H9 (cell line): ENCODE measurements at places on chromosomes 5 and 9. TPM values are rescaled to one million over a fixed set of nuclear protein-coding genes. Genes with fewer than 3 reads are reported as not detected.

GRCh38 chr9:19484699-19485098, 75.9 kb downstream of the ACER2 start:
- no peak for DNase-seq

Gene ANP32B
- 91.6 and 100.0 TPM in 2 replicates for total RNA-seq

Gene CLK4
- 10.9 and 12.5 TPM in 2 replicates for total RNA-seq

- peak; percentile 83 for DNase-seq
Observed at GRCh38 chr9:110874963-110875674, 163.2 kb downstream of the LPAR1 start.

DNA sequence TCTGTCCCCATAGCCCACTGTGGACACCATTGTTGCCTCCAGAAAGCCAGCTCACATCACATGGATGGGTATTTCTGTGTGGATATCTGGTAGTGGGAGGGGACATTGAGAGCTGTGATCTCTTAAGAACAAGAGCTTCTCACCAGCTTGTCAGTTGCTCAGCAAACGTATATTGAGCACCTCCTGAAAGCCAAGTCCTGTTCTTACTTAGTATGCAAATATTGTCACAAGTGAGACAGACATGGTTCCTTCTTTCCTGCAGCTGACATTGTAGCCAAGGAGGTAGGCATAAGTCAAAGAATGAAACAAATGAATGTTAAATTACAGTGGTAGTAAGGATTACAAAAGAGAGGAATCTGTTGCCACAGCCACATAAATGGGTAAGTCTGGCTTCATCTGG, 3.8 kb downstream of the TCOF1 start:
- DNase-seq, result no peak

- DNase-seq, result no peak
Observed at GRCh38 chr5:122236270-122237040, 75.6 kb upstream of the SNCAIP start.

- no peak for DNase-seq
Observed at GRCh38 chr9:130536701-130537107, 42.7 kb upstream of the FUBP3 start.

Gene ARRDC1
- total RNA-seq, result 26.4 and 34.4 TPM in 2 replicates

GRCh38 chr5:143882520-143882919, 70.6 kb downstream of the HMHB1 start:
- no peak for DNase-seq

Gene PDCD1LG2
- total RNA-seq, result not detected in 2 replicates

Gene RGMB
- total RNA-seq, result 17.7 and 19.3 TPM in 2 replicates

Gene RNF208
- total RNA-seq, result 7.7 and 8.1 TPM in 2 replicates

GRCh38 chr9:19788614-19789271, at the start of gene SLC24A2:
Gene SLC24A2 (minus strand): TSS chr9:19789037.
- DNase-seq, result peak; percentile 65

Gene KIF20A
- 65.2 and 67.1 TPM in 2 replicates for total RNA-seq

DNA sequence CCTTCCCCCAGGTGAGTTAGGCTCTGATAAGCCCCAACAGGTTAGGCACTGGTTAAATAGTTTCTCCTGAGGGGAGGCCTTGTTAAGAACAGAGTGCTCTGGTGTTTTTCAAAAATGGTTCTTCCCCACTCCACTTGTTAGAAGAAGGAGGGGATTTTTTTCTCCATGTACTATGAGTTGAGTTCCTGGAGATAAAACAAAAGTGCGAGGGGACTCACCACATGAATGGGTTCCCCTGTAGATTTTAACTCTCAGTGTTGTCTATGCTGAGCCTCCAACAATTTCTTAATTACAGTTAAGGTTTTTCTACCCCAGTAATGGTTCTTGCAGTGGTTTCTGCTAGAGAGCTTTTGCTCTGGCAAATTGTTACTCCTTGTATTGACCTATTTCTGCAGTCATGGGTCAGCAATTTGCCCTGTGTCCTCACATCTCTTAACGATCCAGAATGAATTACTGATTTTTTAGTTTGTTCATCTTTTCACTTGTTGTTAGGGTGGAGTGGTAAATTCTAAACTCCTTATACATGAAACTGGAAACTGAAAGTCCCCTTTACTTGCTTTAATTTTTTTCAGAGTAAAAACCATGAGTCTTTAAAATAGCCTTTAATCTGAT, 44.4 kb downstream of the SCAMP1 start:
- DNase-seq, result no peak

Gene MSMP
- 0.83 and 0.97 TPM in 2 replicates for total RNA-seq

Gene PCDHA4
- total RNA-seq, result 3.5 and 3.9 TPM in 2 replicates

Gene BRD9
- 67.4 and 70.5 TPM in 2 replicates for total RNA-seq

DNA sequence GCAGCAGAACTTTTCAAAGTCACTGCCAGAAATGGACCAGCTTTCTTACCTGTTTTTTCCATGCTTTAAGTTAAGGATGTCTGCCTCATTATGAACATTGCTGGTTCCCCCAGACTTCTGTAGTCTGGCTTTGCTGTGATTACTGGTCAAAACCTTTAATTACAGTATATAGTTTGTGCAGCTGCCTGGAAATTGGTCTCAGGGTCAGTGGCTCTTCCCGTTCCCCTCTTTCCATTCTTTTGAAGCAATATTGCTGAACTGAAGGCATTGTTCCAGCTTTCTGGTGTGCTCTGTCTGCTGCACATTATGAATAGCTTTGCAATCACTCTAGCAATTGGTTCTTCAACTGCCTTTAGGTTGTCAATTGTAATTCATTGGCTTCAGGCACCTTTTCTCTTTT, 206.5 kb downstream of the ARL15 start:
- DNase-seq, result no peak

GRCh38 chr5:179207470-179207869, 137.8 kb downstream of the ADAMTS2 start:
- DNase-seq, result no peak

DNA sequence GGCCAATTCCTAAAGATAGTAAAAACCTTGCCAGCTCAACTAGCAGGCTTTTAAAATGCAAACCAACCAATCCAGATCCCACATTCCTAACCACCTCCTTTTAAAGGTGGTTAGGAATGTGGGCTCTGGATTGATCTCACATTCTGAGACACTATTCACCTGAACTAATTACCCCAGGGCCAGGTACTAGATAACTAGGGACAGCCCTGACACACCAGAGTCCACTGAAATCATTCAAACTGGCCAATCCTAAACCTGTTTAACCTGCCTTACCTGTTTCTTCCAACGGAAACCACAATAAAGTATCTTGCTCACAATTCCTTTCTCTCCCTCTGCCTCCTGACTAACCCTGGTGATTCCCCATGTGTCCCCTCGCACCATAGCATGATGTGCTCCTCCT, 168.3 kb upstream of the DMAC1 start:
- DNase-seq, result no peak

GRCh38 chr5:149439899-149440542, 60.9 kb upstream of the IL17B start:
- peak; percentile 92 for DNase-seq

Gene ABLIM3
- 0.20 and 0.29 TPM in 2 replicates for total RNA-seq

Gene PCDHA5
- 0.33 and 0.39 TPM in 2 replicates for total RNA-seq

DNA sequence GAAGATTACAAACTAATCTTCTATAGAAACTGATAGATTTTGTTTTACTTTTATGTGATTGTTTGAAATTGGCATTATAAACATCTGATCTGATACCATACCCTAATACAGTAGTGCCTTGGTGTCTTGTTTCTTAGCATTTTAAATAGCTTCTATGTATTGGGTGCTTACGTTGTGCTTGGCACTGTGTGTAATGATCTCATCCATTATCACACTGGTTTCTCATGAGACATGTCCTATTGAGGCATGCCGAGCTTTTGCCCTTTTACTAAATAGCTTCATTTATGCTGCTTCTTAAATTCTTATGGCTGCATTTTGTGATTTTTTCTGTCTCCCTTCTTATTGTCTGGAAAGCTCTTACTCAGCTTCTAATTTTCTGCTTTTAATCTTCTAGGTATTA, 48.2 kb upstream of the TLR4 start:
- no peak for DNase-seq
